ENCODE measurements at places on chromosomes 5 and 9. TPM values are rescaled to one million over a fixed set of nuclear protein-coding genes. Genes with fewer than 3 reads are reported as not detected.

Gene SLC45A2
- 0.16 TPM for total RNA-seq

Gene PLEKHG4B
- total RNA-seq = 0.03 TPM

Gene CNTNAP3B
- 1.2 TPM for total RNA-seq

Gene ENTPD2
- total RNA-seq = 0.92 TPM

Gene ARID3C
- total RNA-seq = not detected

Gene SH3TC2
- total RNA-seq = 2.5 TPM

DNA sequence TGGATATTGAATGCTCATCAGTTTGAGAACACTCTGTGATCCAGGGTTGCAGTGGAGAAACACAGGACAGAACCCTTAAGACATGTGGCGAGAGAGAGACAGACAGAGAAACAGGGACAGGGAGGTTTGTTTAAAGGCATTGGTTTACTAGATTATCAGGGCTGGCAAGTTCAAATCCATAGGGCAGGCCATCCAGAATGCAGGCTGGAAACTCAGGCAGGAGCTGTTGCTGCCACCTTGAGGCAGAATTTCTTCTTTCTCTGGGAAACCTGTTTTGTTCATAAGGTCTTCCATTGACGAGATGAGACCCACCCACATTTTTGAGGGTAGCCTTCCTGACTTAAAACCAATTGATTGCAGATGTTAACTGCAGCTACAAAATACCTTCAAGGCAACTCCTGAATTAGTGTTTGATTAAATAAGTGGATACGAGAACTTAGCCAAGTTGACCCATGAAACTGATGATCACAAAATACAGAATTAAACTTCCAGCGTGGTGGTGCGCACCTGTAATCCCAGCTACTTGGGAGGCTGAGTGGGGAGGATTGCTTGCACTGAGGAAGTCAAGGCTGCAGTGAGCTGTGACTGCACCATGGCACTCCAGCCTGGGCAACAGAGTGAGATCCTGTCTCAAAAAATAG, 55.9 kb downstream of the NSUN2 start:
- DNase-seq = no peak

- no peak for DNase-seq
Observed at GRCh38 chr5:62256161-62257019, 49.6 kb upstream of the KIF2A start.

GRCh38 chr5:139967353-139967752, 75.7 kb downstream of the NRG2 start:
- peak; percentile 44 for DNase-seq

GRCh38 chr5:125310749-125311148, 564.3 kb upstream of the ZNF608 start:
- no peak for DNase-seq

- no peak for DNase-seq
Observed at GRCh38 chr5:14173377-14174229, 30.5 kb downstream of the TRIO start.

DNA sequence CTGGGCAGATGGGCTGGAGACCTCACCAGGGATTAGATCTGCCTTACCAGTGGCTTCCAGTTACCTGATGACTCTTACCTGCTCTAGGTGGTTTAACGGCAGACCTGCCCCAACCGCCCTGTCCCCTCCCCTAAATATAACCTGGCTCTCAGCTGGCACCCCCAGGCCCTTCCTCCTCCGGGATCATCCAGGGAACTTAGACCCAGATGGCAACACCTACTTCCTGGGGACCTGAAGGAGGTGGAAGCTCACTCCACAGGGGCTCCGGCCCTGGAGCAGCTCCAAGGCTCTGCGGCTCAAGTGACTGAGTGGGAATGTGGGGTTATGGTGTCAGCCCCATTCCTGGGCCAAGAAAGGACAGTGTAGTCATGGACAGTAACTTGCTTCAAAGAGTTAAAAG, 130.4 kb downstream of the OLFM1 start:
- DNase-seq = peak; percentile 56

- DNase-seq = no peak
Observed at GRCh38 chr9:109560470-109561132, 62.5 kb upstream of the PTPN3 start.

GRCh38 chr9:121860213-121860612, 208.8 kb downstream of the DAB2IP start:
- DNase-seq = peak; percentile 49

GRCh38 chr5:96151891-96152290, 190.2 kb upstream of the ELL2 start:
- DNase-seq = no peak

DNA sequence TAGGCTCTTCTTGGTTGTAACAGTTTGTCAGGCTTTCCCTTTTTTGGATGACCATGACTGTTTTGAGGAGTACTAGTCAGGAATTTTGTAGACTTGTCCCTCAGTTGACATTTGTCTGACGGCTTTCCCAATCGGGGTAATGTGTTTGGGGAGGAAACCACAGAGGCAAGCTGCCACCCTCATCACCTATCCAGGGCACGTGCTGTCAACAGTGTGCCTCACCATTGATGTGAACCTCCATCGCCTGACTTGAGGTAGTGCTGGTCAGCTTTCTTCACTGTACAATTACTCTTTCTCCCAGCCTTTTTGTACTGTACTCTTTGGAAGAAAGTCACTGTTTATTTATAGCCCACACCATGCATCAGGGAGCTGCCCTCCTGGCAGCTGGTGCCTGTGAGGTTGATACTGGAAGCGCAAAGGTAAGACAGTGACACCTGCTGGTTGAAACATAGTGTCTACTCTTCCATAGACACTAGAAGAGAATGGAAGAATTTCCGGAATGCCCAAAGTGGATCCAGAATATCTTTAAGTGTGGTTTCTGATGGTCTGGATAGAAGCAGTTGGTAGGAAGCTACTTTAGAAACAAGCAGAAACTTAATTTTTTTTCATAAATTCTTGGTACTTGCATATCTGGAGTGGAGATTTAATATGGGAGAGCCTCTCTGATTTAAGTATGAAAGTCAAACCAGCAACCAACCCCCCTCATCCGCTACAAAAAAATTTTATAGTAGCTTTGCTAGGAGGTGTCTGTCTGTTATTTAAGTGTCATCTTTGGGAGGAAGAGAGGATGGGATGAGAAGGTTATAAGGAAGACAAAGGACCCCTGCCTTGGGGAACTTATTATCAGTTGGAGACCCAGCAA, 69.3 kb downstream of the SNX30 start:
- no peak for DNase-seq

Data from cardiac septum (tissue), 1 donor.